Fibroblast of mammary gland (primary cell): ENCODE measurements at places on chromosomes 6 and 20.

GRCh38 chr6:112886415-112886814, 539.3 kb downstream of the RFPL4B start:
- no peak for DNase-seq

- DNase-seq: no peak
These were observed 38.6 kb upstream of the GGTLC1 start for GRCh38 chr20:24027229-24027628.

DNA sequence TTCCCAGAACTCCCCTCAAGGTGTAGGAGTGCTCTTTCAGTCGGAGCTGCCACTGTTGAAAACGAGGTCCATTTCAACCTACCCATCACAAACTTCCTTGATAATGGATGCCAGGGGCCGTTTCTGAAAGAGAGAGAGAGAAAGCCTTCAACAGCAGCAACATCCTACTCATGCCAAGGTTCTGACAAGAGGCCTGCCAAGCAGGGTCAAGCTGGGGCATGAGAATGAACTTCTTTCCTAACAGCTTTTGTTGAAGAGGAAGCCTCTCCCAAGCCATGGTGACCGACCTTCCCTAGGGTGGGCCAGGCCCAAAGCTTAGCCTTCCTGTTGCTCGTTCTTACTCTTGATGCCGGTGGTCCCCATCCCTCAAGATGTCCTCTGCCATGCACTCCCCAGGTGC, 12.4 kb downstream of the ELMO2 start:
- no peak for DNase-seq

- no peak for DNase-seq
These were observed 42.5 kb downstream of the ID4 start for GRCh38 chr6:19879663-19880062.

DNA sequence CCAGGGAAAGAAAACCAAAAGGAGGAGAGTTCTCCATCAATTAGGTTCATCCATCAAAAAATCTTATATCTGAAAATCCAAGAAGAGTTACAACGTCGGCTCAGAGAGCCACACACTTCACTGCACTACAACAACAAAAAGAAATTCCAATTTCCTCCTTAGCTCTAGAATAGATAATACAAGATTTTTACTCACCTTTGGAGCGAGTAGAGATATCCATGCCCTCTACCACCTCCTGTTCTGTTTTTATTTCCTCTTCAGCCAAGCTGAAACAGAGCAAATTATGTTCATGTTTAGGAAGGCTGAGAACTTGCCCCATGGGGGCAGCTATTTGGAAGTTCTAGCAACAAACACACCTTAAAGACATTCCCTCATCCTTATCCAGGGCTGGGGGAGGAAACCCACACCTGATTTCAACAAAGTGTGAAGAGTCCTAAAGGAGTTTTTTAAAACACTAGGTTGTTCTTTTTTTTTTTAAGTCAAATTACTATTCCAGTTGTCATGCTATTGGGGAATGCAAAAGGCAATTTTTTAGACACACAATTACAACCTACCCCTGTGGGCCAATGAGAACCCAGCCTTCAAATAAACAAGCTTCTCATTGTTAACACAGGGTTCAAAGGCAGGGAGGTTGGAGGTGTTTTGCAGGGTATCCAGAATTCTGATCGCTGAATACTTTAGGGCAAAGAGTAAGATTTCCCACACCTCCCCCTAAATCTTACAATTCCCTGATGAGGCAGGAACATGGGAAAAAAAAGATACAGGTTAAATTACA, 8.7 kb downstream of the ZMYND8 start:
- no peak for DNase-seq

DNA sequence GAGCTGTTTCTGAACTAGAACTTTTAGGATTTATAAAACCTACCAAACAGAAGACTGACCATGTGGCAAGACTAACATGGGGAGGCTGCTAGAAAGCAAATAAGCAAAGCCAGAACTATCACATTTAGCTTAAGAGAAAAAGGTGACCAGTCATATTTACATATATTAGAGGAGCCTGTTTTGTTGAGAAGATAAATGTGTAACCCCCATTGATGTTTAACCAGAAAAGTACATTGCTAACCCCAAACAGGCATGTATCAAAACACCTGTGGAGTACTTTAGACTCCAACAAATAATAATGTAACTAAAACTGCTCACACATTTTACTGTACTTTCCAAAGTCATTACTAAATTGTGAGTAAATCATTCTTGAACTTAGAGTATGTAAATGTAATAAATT, 35.0 kb downstream of the AKIRIN2 start:
- no peak for DNase-seq

DNA sequence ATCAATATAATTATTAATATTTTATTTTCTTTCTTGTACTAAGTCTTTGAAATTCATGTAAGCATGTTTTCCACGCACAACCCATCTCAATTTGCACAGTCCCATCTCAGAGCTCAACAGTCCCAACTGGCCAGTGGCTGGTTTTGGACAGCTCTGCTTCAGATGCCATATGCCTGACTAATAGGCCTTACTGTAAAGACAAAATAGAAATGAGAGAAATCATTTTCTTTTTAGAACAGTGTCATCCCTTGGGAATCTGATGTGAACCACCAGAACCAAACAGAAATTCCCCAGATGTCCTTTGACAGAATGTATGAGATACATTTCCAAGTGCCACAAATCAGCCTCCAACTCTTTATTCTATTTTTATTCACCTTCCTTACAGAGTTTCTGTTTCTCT, 338.9 kb downstream of the ESR1 start:
- DNase-seq: peak; percentile 75

- DNase-seq: peak; percentile 91
These were observed 4.2 kb downstream of the AKIRIN2 start for GRCh38 chr6:87697581-87698546.

GRCh38 chr20:62494980-62495748, 19.4 kb upstream of the GATA5 start:
- no peak for DNase-seq

DNA sequence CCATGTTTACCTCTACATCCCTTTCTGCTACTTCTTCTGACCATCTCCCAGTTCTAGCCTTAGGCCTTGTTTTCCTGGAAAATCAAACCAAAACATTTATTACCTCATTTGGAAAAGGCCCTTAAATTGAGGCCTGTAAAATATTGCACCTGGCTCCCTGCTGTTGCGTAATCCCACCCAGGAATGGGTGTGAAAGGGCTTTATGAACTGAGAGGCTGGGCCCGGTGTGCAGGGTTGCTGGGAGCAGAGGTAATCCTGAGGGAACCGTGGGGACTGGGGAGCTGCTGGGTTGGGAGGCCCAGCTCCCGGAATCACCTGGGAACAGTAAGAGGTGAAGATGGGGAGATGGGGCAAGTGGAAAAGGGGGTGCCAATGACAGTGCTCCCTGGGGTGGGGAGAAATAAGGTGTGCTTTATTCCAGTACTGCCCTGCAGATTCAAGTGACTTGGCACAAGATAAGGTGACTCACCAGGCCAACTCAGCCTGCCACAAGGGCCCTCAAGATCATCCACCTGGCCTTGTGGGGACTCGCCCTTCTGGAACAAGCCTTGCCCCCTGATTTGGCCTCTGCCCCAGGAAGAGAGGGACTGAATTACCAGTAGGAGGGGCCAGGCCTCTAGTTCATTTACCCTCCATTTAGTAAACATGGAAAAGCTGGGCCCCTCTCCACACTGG, 44.2 kb downstream of the KCNK5 start:
- DNase-seq: no peak

DNA sequence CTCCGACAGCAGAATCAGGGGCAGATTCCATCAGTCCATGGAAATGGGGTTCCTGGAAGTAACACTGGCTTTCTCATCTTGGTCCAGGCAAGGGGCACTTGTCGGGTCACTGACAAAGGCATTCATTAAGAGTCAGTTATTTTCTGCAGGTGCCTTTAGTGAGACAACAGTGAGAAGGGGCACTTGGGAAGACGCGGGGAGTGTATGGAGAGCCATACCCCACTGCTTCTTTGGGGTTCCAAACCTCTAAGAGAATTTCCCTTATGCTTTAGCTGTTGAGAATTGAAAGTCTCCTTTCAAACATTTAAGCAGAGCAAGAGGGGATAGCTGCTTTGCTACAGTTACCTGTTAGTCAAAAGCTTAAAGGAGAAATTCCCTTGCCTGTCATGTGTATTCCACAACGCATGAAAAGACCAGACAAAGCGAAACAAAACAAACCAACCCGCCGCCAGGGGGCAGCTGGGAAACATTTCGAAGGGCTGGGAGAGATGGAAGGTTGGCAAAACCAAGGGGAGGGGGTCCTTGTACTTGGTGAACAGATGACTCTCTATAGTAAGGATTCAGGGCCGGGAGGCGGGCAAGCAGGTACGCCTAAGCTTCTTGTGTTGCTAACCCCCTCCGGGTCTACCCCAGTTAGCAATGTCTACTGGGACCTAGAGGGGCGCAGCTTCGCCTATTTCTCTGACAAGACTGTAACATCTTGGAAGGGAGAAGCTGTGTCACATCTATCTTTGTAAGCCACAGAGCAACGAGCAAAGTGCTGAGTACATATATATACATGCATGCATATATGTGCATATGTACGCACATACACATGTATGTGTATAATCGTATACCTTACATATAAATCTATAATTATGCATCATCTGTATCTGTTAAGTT, 474.9 kb upstream of the AGPAT4 start:
- DNase-seq: no peak

- no peak for DNase-seq
These were observed 282.0 kb downstream of the BCKDHB start for GRCh38 chr6:80388507-80388906.

DNA sequence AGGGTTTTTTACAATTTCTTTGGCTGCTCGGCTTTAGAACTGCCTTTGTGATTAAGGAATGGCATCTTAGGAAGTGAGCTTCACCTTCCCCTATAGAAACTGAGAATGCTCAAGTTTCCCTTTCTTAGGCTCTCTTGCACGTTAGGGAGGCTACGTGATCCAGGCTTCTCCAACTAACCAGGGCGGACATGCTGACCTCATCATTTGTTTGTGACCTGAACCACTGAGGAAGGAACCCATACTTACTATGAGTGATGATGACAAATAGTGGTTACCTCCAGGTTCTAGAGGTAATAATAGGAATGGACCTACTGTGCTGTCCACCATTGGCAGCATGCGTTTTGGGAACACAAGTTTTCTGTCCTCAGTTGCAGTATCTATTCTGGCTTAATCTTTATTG, 645.8 kb downstream of the C6orf118 start:
- DNase-seq: no peak

DNA sequence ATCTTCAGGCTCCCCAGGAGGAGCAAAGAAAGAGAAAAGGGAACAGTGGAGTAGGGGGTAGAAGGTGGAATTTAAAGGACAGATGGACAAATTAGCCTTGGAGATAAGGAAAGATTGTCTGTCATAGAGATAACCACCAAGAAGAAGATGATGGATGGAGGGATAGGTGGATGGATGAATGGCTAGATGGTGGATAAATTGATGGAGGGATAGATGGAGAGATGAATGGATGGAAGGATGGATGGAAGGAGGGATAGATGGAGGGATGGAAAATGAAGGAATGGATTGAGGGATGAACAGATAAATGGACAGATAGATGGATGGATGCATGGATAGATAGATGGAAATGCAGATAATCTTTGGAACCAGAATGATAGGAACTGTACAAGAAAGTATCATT, 102.8 kb downstream of the TNFAIP3 start:
- DNase-seq: no peak

GRCh38 chr20:13331536-13331935, 110.5 kb downstream of the ISM1 start:
- DNase-seq: no peak

GRCh38 chr6:82959385-82959941, 106.2 kb downstream of the UBE3D start:
- peak; percentile 31 for DNase-seq

GRCh38 chr20:1938464-1939269, 43.5 kb downstream of the SIRPA start:
- DNase-seq: no peak

- DNase-seq: no peak
These were observed 7.5 kb upstream of the TBX18 start for GRCh38 chr6:84771756-84772356.

DNA sequence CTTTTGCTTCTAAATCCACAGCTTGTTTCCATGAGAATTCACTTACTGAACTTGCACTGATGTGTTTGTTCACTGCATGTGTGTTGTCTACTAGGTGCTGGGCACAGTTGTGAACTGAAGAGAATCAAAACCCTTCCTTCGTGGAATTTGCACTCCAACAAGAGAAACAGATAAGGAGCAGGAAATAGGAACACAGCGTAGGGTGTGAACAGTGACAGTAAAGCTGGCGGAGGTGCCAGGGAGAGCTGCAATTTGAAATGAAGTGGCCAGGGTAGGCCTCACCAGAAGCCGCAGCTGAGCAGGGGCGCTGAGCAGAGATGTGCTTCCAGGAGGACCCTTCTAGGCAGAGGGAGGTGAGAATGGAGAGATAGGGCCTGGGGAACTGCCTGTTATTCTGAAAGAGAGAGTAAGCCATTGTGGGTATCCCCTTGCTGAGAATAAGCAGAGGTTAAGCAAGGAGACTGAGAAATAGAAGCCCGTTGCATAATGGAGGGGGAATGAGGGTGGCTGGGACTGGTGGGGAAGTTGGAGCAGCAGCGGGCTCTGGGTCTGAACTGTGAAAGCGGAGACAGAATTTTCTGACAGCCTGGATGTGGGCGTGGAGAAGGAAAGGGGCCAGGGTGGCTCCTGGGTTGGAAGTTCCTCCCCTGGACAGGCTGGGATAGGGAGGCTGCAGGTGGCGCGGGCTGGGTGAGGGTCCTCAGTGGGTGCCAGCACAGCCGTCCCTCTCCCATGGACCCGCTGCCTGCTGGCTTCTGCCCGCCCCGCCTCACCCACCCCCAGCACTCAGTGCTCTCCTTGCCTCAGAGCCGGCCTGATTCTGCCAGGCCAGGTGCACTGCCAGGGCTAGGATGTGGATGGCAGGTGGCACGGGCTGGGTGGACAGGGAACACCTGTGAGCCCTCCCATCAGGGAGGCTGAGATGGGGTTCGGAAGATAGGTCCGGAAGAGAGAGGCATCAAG, 114.7 kb upstream of the AFDN start:
- no peak for DNase-seq
